ENCODE measurements at places on chromosomes 6 and 20.

DNA sequence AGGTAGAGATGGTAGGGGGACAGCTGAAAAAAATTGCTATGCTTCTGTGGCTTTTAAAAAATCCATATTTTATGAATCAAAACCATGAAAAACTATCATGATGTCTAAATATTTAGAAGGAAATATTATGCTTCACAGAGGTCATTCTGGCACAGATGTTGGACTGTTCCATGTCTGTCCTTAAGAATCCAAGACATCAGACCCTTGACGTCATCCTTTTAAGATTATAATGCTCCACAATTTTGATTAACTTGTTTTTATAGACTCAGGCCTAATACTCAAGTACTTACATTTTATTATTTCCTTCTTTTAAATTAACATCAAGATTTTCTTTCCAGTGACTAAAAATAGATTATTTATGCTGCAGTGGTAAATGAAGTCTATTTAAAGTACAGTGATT is 29.7 kb downstream of the FILIP1 start:
- DNase-seq, result no peak

- DNase-seq, result no peak
Observed at GRCh38 chr6:125869427-125869826, 78.7 kb downstream of the NCOA7 start.

GRCh38 chr6:10847684-10848083 is 9.3 kb upstream of the MAK start:
- DNase-seq, result no peak

DNA sequence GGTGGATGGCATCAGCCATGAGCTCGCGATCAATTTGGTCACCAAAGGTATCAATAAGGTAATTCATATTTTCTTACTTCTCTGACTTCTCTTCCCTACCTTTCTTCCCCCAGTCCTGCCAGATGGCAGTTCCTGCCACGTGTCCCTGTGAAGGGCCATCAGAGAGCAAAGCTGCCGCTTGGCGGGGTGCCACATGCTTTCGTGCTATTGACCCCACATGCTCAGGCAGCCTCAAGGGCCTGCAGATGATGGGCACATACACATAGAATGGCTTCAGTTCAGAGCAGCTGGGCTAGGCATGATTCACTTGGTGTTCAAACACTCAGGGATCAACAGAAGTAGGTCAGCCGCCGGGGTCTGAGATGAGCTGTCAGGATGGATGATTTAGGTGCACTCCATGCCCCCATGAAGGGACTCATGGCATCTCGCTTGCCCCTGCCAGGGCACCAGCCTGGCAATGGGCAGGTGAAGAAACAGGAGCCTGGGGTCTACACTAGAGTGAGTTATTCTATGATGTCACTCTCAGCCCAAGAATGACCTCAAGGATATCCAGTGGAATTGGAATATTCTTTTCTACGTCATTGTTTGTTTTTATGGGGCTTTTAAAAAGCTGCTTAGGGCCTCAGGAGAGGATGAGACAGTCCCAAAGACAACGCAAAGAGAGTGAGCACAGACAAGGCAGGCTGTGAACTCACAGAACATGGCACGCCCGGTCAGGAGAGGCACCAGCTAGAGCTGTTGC is 25.5 kb downstream of the BANF2 start:
- no peak for DNase-seq

GRCh38 chr20:59830665-59831023 is 102.8 kb downstream of the SYCP2 start:
- DNase-seq, result no peak

DNA sequence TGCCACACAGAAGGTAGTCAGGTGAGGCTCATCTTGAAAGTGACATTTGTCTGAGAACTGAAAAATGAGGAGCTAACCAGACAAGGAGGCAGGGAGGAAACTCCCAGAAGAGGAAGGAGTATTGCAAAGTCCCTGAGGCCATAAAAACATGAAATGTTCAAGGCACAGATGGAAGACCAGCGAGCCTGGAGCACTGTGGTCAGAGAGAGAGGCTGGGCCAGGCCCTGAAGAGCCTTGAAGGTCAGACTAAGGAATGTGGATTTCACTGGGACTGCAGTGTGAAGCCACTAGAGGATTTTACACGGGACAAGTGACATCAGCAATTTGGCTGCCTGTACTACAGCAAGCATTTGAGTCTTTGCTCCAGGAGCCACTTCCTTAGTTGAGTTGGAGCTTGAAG is 21.1 kb upstream of the TMEM181 start:
- DNase-seq, result no peak

DNA sequence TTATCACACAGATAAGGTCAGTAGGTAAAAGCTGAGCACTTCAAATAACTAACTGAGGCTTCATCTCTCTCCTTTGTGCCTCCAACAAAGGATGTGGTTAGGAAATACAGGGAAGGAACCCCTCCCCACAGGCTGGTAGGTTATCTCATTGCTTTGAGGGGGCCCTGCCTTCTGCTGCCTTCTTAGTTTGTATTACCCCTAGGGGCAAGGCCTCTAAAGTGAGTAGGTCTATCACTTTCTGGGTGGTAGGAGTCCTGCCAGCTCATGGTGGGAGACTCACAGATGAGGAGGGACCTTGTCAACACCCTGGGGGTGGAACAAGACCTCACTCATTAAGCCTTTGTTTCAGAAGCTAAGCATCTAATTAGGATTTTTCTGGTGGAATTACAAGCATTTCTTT is 34.6 kb downstream of the EDN1 start:
- no peak for DNase-seq

DNA sequence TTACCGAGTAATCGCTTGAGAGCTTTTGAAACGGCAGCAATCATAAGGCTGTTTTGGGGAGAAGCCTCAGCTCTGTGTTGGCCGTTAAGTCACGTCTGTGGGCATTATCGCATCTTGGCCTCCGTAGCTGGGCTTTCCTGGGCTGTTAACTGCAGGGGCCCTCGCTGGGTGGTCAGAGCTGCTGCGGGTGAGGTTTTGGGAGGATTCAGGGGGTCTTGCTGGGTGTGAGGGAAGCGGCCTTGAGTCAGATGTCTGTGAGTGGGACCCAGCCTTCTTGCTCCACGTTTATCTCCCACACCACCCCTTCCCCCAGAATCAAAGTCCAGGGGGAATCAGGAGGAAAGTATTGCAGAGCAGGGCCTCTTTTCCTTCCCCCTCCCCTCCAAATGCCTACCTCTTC is 3.2 kb upstream of the APCDD1L start:
- no peak for DNase-seq

All from stimulated activated CD8-positive, alpha-beta memory T cell treated with anti-CD3 and anti-CD28 coated beads, Interleukin-2, amount 100 ng/mL, for 1 hour (primary cell).